ENCODE measurements at places on chromosomes 1 and 21.

GRCh38 chr1:175198332-175198731, 5.8 kb upstream of the KIAA0040 start:
- DNase-seq: no peak

GRCh38 chr1:31531177-31531999, 44.9 kb upstream of the TINAGL1 start:
- no peak for DNase-seq

- no peak for DNase-seq
Measured at GRCh38 chr1:75554870-75555269, 56.0 kb downstream of the SLC44A5 start.

DNA sequence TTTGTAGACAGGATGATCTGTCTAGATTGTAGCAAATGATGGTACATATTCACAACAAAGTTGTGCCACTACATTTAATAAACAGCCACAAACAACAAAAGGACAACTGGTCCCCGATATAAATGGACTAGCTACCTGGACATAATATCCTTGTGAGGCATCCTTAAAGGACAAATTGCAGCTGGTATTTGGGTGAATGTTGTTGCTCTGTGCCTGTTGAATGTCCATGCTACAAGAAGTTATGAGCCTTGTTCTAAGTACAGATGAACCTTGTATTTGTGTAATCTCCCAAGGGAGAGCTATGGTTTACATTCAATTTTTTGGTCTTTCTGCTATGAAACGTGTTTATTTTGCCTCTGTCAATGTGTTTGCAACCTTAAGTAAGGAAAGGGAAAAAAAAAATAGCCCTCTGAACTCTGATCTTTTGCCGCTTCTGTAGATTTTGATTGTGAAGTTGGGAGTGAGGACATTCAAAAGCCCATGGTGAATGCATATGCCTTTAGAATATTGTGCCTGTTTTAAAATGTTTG, 26.5 kb downstream of the SFT2D2 start:
- no peak for DNase-seq

DNA sequence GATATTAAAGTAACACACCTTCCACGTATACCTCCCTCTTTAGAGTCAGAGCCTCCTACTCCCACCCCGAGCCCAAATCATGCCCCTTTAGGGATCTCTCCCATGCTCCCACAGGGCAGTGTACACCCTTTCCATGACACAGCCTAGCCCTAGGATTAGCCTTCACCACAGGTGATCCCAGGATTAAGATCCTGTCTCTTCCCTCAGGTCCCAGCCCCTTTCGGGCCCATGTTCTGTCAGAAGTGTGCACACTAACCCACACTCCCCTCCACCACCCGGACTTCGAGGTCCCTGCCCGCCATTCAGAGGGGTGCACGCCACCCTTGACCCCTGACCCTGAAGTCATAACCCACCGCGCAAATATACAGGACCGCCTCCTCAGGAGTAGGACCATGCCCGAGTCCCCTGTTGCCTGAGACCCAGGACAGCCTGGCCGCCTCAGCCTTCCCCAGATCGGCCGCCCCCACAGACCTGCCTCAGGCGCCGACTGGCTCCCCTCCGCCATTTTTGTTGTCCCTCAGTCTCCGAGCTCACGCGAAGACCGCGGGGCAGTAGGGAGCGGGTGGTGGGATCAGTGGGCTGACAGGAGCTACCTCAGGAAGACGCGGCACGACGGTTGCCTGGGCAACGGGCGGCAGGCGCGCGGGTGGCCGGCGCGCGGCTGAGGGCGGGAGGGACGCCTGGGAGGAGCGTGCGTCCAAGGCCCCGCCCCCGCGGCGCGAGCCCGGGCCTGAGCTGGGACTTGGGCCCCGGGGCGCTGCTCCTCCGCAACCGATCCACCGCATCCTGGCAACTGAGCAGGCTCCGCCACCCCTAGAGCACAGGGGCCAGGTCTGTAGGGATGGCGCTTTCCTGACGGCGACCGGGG, at the start of gene AGBL4:
Gene AGBL4, minus strand, starts transcription at position 663 of the 868 bp plus-strand sequence.
- no peak for DNase-seq

- no peak for DNase-seq
Measured at GRCh38 chr21:33022828-33023573, 2.7 kb upstream of the OLIG2 start.

DNA sequence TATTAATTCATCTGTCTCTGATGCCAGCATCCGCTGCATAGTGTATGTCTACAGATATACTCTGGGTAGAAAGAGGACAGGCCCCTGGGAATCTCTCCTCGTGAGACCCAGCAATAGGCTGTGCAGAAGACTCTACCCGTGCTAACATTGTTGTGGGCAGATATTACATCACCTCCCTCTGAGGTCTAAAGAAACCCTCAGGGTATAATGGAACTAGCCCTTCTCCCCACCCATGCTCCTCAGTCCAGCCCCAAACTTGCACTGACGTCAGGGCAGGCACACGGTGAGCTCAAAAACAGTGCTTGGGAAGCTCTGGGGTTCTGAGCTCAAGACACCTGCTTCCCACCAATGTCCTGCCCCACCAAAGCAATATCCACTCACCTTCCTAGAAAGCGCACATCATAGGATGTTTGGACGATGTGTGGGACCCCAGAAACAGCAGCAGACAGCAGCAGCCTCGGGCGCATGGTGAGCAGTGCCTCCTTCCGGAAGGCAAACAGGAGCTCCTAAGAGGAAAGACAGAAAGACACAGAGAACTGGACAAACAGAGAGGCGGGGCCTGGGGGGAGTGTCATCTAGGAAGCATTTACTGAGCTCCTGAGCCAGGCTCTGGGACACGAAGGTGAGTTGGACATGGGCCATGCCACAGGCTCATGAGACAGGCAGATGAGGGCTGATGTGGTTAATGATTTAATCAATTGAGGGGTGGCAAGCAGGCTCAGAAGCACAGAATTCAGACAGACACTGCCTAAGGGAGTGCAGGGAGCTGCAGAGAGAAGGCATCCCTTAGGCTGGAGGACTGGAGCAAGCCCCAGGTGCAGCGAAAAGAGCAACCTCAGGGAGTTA, 4.8 kb downstream of the OVGP1 start:
- no peak for DNase-seq

DNA sequence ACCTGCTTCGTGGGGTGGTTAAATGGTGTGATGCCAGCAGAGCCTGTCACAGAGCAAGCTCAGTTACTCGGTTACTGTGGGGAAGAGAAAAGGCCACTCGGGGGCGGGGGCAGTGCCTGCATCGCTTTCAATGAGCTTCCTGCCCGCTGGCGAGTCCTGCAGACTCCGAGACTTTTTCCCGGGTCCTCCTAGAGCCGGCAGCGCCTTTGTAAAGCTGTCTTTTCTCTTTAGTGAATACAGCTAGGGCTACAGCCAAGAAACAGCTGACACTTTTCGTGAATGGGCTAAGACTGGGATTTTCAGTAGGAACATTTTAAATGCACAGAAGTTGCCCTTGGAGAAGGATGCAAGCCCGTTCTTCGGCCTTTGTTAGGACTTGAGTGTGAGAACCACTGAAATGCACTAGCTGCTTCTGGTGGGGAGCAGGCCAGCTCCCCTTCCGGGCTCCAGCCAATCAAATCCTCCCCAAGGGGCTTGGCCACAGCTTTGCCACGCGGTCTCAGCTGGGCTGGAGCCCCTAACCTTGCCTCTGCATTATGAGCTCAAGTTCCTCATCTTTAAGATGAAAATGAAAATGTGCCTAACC, 23.4 kb upstream of the EFHD2 start:
- DNase-seq: no peak

GRCh38 chr1:87795615-87796337, 467.1 kb downstream of the LMO4 start:
- no peak for DNase-seq

DNA sequence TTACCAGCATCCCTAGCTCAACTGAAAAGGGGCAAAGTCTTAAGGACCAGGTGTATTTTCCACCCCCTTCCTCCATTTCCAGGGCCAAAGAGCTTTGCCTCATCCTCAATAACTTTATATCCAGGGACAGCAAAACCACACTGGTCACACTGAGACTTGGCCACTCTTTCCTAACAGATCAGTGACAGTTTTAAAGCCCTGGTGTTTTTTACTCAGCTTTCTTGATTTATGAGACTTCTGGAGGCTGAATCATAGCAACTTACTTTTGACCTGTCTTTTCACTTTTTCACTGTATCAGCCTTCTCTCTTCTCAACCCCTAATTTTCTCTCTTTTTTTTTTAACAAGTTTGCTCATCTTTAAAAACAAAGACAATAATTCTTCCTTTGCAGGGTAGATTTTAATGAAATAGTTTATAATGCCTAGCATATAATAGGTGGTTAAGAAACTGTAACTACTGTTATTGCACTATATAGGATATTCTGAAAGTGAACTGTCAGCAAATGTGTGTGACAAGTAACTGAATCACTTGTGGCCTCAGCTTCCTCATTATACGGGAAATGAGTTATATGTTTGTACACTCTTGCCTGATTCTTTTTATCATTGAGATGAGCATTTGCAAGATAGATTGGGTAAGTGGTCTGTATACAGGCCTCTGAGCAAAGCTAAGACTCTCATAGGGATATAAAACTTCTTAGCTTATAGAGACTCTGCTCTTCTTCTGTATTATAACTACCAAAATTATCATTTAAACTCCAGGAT, 19.7 kb upstream of the DYNLT5 start:
- no peak for DNase-seq

GRCh38 chr1:151905070-151905442, 4.3 kb downstream of the THEM4 start:
- no peak for DNase-seq

- no peak for DNase-seq
Measured at GRCh38 chr1:234118911-234119310, 214.4 kb downstream of the SLC35F3 start.

GRCh38 chr21:35491114-35491513, 442.0 kb upstream of the RUNX1 start:
- DNase-seq: no peak

DNA sequence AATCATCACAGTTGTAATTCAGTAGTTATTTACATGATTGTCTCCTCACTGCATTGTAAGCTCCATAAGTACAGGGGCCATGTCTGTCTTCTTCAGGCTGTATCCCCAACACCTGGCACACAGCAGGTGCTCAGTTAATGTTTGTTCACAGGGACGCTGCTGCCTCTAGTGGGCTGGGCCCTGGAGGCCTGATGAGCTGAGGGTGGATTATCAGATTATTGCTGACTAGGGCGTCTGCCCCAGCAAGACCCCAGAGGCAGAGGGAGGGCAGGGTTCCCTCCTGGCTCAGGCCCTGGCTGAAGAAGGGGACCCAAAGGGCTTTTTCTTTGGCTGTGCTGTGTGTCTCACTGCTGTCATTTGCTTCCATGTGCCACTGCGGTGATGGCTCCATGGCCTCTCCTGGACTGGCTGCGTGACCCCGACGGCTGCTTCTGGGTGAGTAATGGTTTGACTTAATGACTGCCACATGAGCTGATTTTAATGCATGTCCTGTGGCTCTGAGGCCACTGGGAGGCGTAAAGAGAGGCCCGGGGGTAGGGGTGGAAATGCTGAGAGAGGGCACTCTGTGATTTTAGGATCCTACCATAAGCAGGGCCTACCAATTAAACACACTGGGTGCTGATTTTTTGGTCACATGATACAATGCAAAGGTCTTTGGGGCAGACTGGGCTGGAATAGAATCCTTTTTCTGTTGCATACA, 20.8 kb upstream of the EPB41 start:
- no peak for DNase-seq

DNA sequence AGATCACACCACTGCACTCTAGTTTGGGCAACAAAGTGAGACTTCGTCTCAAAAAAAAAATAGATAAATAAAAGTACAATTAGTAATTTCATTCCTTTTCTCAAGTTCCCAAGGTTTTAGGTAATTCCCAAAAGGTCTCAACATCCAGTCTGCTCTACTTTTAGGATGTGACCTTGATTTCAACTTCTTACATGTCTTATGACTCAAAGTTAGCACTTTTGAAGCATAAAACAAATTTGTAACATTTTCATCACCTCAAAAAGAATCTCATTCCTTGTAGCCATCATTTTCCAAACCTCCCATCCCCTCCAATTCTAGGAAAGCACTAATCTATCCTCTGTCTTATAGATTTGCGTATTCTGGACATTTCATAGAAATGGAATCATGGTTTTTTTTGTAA, 32.2 kb downstream of the SNX27 start:
- no peak for DNase-seq

GRCh38 chr1:52007215-52008002, 16.9 kb upstream of the RAB3B start:
- no peak for DNase-seq

- DNase-seq: no peak
Measured at GRCh38 chr1:79255421-79255820, 248.9 kb upstream of the ADGRL4 start.

- no peak for DNase-seq
Measured at GRCh38 chr1:245378745-245379144, 224.0 kb downstream of the KIF26B start.

- no peak for DNase-seq
Measured at GRCh38 chr1:13922466-13923110, 222.6 kb downstream of the PRDM2 start.

DNA sequence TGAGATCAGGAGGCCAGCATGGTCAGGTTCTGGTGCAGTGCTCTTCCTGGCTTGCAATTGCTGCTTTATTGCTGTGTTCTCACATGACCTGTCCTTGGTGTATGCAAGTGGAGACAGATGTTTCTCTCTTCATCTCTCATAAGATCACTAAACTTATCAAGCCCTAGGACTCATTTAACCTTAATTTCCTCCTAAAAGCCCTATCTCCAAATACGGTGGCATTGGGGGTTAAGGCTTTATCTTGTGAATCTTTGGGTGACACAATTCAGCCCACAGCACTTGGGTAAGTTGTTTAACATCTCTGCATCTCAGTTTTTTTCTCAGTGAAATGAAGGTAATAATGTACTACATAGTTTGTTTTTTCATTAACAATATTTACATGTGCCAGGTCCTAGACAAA, 152.4 kb downstream of the RWDD3 start:
- no peak for DNase-seq

GRCh38 chr1:58721247-58721820, 21.5 kb upstream of the MYSM1 start:
- DNase-seq: no peak

DNA sequence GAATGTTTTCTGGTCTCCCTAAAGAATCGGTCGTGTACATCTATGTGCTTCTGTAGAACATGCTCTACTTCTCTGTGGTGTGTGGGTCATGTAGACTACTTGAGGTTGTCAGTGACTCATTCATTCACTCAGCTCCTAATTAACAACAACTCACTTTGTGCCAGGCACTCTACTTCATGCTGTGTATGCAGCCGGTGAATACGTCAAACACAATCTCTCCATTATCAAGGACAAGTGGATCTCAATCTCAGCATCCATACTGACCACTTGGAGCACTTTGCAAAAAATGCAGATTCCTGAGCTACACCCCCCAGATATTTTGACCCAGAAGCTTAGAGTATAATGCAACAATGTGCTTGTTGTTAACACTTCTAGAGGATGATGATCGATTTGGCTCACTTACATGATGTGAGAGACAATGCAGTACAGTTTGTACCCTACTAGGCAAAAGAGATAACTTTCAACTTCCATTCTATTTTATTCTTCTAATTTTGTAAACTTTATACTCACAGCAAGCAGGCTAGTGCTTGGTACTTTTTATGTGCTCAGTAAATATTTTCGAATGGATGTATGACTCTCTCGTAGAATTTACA, 508.6 kb upstream of the ADAMTS5 start:
- DNase-seq: no peak

DNA sequence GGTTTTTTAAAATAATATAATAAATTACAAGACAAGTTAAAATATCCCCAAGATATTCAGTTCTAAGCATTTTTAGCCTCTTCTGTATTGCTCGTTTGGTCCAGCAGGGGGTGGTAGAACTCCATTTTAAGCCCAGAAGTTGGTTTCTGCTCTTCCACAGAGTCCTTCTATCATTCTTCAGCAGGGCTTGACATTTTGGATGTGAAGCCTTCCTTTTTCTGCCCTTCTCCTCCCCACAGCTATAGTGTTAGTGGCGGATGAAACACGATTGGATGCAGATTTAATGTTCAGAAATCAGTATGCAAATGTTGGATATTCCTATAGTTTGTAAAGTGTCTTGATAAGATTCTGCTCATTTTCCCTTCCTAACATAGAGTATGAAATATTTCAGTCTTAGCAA, 1.4 kb downstream of the NCAM2 start:
- DNase-seq: no peak
